ENCODE measurements at places on chromosomes 12 and 14.

- no peak for DNase-seq
Observed at GRCh38 chr14:100568998-100569733, 18.1 kb downstream of the BEGAIN start.

DNA sequence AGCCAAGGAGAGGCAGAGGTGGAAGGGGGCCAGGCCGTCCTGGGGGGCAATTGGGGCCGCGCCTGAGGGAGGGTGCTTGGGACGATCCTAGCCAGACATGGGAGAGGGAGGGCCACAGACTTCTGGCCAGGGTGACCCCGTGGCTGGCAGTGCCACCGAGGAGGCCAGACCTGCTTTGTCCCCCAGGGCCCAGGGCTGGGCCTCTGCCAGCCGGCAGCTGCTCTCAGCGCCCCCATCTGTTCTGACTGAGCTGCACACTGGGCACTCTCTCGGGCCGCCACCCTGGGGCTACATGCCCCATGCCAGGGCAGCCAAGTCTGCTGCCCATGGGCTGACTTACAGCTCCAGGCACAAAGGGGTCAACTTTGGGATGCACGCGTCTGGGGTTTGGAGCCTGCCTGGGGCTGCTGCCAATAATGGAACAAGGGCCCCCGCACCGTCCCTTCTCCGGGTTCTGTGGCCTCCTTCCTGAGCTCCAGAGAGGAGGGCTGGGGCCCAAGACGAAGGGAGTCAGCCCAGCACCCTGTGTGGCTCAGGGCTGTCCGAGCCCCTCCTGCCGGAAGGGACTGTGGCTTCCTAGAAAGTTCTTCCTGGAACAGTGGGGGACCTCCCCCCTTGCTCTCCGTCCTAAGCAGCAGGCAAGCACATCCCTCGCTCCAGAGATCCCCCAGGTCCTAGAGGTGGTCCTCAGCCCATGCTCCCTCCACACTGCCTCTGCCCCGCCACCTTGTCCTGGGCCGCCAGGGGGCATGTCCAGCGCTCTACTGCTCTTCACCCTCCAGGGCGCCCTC, 1.1 kb downstream of the ADSS1 start:
- peak; percentile 60 for DNase-seq

DNA sequence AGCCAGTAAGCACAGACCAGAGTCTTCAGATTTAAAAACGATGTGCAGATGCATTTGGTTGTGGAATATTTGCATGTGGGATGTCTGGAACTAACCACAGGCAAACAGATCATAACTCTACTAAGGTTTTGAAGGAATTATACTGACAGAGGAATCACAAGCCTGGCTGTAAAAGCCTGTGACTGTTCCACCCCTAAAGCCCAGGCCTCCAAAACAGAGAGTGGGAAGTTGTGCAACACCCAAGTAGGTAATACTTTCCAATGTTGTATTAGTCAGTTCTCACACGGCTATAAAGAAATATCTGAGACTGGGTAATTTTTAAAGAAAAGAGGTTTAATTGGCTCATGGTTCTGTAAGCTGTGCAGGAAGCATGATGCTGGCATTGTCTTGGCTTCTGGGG, 68.1 kb upstream of the DCD start:
- DNase-seq, result no peak

DNA sequence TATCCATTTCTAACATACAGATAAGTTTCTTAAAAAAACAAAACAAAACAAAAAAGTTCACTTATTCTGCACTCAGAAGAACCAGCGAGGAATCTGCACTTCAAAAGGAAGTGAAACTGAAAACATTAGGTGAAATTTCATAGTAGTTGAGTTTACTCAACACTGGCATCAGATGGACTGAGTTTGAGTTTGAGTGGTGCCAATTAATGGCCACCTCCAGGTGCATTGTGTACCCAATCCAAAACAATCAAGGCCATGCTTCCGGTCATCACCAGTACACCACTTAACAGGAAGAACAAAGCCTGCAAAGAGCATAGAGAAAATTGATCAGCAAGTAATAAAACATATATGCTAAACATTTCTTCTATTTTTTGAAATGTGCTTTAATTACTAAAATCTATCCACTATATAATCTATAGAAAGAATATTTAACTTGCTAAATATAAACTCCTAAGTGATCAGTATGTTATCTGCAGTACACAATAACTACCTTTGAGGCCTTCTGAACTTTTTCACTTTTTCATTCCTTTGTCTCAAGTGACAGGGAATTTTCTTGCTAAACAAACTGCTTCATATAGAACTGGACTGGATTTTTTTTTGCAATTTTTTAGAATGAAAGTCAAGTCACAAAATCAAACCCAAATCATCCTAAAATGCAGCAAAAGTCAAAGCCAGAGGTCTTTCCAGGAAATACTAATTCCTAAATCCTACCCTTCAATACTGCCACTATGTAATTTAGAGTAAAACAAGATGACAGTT, 11.5 kb downstream of the SLC38A2 start:
- DNase-seq, result no peak

- DNase-seq, result no peak
Observed at GRCh38 chr12:5292651-5293050, 139.3 kb upstream of the NTF3 start.

DNA sequence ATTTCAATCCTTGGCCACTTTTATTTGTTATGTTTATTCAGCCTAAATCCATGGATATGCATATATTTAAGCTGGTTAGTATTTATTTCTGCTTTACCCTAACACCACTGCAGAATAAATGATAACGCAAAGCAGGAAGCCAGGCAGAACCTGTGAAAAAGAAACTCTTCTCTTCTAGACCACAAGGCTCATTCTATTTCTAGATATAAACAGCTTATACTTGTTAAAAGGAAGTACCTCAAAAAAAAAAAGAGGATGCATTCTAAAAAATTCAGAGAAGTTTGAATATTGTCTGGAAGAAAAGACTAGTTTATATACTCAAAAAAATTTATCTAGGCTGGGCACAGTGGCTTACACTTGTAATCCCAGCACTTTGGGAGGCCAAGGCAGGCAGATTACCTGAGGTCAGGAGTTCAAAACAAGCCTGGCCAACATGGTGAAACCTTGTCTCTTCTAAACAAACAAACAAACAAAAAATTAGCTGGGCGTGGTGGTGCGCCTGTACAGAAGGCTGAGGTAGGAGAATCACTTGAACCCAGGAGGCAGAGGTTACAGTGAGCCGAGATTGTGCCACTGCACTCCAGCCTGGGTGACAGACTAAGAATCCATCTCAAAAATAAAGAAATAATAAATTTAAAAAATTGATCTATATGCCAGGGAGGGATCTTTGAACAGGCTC, 55.8 kb downstream of the GALNT4 start:
- DNase-seq, result no peak

GRCh38 chr14:39469094-39469710, 37.0 kb upstream of the FBXO33 start:
- DNase-seq, result no peak

GRCh38 chr12:19674437-19674836, 235.1 kb downstream of the AEBP2 start:
- DNase-seq, result no peak

DNA sequence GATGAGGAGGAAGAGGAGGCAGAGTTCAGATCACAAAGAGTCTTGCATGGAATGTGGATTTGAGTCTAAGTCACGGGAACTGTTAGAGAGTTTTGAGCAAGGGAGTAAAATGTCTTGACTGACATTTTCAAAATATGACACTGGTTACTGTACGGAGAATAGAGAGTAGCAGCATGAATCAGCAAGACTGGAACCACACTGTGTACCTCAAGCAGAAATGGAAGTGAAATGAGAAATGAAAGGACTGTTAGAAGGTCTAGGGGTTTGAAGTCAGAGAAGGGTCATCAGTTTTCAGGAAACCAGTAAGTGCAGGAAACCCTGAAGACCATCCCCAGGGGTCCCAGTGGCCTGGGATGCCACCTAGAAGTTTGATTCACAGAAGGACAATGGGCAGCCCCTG, 236.3 kb downstream of the GALC start:
- no peak for DNase-seq

- DNase-seq, result no peak
Observed at GRCh38 chr12:29762637-29763300, 21.0 kb downstream of the TMTC1 start.

DNA sequence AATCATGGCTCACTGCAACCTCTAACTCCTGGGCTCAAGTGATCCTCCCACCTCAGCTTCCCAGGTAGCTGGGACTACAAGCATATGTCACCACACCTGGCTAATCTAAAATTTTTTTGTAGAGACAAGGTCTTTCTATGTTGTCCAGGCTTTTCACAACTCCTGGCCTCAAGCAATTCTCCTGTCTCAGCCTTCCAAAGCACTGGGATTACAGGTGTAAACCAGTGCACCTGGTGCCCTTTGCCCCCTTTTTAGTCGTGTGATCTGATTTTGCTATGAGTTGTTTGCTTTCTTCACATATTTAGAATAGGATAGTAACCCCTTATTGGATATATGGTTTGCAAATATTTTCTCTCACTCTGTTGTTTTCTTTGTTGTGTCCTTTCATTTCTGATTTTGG, 1.7 kb upstream of the RAD52 start:
- no peak for DNase-seq

DNA sequence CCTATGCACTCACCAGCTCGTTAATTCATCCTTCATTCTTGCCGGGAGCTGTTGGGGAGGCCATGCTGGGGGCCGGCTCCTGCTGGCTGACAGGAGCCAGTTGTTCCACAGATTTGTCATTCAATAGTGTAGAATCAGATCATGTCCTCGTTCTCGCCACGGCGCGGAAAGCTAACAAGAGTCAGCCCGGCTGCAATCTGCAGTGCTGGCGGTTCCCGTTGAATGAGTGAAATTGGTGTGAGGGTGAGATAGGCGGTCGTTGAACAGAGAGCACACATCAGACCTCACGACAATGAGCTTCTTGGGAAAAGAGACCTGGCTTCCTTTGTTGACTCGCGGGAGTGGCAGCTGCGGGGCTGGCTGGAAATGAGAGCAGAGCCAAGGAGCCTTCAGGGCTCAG, 57.5 kb downstream of the KIF26A start:
- no peak for DNase-seq

GRCh38 chr14:93533842-93534241, 103.1 kb downstream of the UNC79 start:
- no peak for DNase-seq

GRCh38 chr14:61718039-61718438, 22.7 kb downstream of the HIF1A start:
- DNase-seq, result no peak

DNA sequence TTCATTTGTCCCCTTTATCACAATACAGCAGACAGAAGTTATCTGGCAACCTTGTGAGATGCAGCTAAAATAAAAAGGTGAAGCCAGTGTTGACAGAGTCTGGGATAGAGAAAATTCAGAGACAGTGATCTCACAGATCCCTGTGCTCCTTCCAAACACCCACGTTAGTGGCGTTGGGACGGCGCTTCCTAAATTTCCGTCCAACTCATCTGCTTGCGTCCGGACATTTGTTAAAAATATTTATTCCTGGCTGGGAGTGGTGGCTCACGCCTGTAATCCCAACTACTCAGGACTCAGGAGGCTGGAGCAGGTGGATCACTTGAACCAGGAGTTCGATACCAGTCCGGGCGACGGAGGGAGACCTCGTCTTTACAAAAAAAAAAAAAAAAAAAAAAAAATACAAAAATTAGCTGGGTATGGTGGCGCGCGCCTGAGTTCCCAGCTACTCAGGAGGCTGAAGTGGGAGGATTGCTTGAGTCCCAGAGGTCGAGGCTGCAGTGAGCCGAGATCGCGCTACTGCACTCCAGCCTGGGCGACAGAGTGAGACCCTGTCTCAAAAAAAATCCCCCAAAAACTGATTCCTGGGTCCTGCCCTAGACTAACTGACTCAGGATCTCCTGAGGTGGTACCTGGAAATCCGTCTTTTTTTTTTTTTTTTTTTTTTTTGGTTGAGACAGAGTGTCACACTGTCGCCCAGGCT, 708 bp upstream of the TCTN1 start:
- DNase-seq, result no peak

DNA sequence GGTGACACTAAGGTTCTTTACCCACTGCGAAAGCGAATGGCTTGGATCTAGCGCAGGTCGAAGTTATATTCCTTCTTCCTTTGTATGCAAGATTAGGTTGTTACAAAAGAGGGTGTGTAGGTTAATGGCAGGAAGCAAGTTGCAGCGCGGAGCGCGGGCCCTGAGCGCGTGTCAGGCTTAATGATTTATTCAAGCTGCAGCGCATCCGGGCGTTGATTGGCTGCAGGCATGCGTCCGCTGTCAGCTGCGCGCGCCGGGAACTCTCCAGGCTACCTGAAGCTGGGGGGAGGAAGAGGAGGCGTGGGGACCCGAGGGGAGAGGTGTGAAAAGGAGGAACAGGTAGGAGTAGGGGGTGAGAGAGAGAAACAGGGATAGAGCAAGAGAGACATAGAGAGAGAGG, 7.4 kb downstream of the ASCL1 start:
- DNase-seq, result peak; percentile 72

GRCh38 chr12:46159309-46159901, 109.4 kb downstream of the SLC38A1 start:
- DNase-seq, result no peak

DNA sequence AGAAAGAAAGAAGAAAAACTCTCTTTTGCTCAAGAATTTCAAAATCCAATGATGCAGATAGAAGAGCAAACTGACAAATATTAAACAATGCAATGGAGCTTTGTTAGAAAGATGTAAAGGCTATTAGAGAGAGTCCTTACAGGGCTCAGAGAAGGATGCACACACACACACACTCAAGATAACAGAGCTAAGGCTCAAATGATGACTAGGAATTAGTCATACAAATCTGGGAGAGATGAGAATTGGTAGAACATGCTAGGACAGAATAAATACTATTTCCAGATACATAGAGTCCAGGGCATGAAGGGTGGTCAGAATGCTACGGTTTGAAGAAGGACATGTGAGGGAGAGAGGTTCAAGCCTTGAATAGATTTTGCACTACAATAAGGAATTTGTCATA, 650.1 kb upstream of the MDGA2 start:
- no peak for DNase-seq

GRCh38 chr14:21205678-21206581, 50.1 kb upstream of the OR5AU1 start:
- DNase-seq, result no peak

DNA sequence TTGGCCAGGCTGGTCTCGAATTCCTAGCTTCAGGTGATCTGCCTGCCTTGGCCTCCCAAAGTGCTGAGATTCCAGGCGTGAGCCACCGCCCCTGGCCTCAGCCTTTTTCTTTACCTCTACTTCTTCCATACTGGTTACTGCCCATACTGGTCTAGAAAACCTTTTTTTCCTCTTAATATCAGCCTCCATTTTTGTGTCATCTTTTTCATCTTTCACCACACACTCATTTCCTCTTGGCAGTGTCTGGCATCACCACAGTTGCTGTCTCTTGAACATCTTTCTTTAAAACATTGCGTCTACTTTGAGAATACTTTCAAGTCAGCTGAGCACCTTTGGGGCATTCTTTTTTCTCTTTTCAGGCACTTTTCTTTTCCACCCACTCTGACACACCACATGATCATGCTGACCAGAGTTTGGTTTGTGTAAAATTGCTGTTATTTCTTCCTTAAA, 32.7 kb downstream of the DDX47 start:
- no peak for DNase-seq

GRCh38 chr12:64560396-64561301, 49.6 kb upstream of the RASSF3 start:
- no peak for DNase-seq

DNA sequence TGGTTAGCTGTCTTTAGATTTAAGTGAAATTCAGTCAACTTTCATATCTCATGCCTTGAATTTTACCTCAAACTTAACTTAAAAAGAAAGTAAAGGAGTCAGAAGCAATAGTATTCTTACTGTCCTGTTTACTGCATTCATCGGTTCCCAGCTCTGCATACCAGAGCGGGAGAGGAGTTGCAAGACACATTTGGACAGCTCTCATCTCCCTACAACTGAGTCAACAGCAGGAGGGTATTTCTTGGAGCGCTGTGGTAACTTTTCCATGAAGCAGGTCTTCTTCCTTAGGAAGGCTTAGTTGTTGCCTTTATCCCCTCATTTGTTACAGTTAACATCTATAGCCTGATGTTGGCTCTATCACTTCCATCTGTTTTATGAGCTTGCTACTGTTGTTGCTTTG, 65.1 kb downstream of the TRMT5 start:
- no peak for DNase-seq
